Activated T-helper 17 cell treated with anti-CD3 and anti-CD28 coated beads, Interleukin-2, amount 50 U/mL, for 72 hours (primary cell): ENCODE measurements at places on chromosomes 2 and 18.

- no peak for ATAC-seq
Measured at GRCh38 chr2:11396021-11396420, 51.6 kb upstream of the ROCK2 start.

- no peak for ATAC-seq
Measured at GRCh38 chr2:69940691-69941090, 20.7 kb downstream of the ASPRV1 start.

DNA sequence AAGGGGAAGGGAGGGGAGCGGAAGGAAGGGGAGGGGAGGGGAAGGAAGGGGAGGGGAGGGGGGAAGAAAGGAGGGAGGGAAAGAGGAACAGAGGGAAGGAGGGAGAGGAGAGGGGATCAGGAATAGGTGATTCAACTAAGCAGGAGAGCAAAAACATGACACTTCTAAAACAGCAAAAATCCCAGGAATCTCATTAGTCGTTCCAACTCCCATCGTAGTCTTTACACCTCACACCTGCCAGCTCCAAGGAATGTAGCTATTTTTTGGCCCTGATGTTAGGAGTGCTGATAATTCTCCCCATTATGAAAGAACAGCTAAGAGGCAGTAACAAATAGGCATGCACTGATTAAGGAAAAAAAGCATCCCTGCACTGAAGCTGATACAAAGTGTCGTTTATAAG lies 709.9 kb upstream of the PKDCC start:
- ATAC-seq = no peak

GRCh38 chr2:196675963-196676362 lies 36.4 kb downstream of the CCDC150 start:
- ATAC-seq = no peak

GRCh38 chr2:55550368-55551102 lies 31.0 kb downstream of the CFAP36 start:
- no peak for ATAC-seq
